ENCODE measurements at places on chromosomes 4 and X.

DNA sequence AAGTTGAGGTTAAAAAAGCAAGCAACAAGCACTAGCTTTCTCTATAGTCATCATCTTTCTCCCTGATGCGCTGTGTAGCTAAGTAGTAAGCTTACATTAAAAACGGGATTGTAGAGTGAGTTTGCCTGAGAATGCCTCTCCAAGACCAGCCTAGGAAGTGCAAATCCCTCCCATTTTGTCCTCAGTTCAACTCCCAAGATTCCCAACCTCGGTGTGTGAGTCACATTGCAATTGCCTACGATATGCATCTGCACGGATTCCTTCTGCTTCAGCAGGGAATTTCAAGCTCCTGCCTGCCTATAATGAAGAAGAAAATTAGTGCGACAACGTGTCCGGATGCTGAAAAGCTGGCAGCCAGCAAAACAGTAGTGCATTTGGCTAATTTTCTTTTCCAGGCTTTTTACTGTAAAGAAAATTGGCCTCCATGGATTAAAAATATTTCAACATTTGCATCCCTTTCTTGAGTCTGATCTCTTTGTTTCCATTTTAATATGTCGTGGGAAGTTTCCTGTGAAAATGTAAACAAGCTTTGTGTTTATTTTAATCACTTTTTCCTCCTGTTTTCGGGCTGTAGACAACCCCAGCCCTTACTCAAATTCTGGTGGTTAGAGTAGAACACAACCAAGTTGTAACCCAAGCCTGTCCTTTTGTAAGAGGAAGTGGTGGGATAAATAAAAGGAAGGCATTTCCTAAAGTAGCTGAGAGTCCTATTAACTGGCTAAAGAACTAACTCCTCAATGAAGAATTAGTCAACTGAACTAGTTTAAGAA is 58.4 kb upstream of the TET2 start:
- no peak for DNase-seq

- no peak for DNase-seq
These were observed 101.9 kb downstream of the RASL11B start for GRCh38 chr4:52964011-52964410.

GRCh38 chr4:122762520-122762919 is 30.0 kb downstream of the BBS12 start:
- no peak for DNase-seq

DNA sequence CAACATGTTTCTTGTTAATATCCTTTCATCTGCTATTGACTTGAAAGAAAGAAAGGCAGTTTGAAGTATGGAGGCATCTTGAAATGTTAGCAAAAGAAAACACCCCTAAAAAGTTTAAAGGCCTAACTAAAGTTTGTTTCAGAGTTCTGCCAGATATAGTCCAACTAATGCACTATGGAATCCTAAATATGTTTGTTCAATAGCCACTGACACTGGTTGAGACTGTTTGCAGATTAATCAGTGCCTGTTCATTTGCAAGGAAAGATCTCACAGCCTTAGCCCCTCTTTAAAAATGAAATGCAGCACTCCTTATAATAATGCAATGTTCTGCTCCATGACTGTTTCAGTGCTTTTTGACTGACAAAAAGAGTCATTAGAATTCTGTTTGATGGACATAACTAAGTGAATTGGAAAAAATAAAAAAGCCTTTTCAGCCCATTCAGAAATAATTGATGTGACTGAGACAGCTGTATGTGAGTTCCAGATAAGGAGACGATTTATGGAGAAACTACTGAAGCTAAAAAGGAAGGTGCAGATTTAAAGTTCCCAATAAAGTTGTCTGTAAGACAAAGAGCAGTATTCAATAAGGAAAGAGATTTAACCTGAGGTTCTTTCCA is 192.0 kb downstream of the PCDH7 start:
- no peak for DNase-seq

DNA sequence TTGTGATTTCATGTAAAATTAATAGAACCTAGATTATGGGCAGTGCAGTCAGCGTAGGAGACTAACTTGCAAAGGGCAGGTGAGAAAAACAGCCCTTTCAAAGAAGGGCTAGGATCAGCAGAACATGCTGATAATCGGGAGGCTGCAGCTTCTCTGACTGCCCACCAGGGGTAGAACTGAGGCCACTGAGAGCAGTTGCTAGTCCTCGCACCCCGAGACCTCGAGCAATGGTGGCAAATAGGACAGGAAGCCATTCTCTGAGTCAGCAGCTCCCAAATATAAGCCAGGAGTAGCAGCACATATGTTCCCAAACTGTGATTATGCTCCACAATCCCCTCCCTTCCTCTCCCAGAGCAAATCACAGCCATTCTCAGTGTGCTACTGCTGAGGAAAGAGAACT is 186.5 kb downstream of the MSL3 start:
- DNase-seq: no peak

DNA sequence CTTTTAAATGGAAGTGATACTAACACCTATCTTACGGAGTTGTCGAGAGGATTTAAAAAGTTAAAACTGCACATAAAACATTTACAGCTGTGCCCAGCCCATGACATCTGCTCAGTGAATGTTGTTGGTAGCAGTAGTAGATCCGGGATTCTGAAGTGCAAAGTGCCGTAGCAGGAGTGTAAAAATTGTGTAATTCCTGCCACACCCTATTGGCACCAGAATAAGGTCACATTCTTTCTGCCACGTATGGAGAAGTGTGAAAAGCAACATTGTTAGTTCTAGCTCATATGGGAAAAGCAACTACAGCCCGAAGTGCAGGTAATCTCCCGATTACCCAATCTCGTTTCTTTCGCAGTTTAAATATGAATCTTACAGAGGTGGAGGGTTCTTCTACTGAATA is 31.2 kb downstream of the PRIMPOL start:
- DNase-seq: no peak

DNA sequence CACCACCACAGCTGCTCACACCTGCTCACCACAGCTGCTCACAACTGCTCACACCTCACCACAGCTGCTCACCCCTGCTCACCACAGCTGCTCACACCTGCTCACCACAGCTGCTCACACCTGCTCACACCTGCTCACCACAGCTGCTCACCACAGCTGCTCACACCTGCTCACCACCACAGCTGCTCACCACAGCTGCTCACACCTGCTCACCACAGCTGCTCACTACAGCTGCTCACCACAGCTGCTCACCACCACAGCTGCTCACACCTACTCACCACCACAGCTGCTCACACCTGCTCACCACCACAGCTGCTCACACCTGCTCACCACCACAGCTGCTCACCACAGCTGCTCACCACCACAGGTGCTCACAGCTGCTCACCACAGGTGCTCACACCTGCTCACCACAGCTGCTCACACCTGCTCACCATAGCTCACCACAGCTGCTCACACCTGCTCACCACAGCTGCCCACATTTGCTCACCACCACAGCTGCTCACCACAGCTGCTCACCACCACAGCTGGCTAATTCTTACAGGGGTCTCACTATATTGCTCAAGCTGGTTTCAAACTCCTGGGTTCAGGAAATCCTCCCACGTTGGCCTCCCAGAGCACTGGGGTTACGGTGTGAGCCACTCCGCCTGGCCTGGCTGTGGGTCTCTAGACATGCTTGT is 30.4 kb upstream of the CPLX1 start:
- no peak for DNase-seq

GRCh38 chrX:142036116-142036515 is 132.4 kb downstream of the MAGEC1 start:
- DNase-seq: no peak

DNA sequence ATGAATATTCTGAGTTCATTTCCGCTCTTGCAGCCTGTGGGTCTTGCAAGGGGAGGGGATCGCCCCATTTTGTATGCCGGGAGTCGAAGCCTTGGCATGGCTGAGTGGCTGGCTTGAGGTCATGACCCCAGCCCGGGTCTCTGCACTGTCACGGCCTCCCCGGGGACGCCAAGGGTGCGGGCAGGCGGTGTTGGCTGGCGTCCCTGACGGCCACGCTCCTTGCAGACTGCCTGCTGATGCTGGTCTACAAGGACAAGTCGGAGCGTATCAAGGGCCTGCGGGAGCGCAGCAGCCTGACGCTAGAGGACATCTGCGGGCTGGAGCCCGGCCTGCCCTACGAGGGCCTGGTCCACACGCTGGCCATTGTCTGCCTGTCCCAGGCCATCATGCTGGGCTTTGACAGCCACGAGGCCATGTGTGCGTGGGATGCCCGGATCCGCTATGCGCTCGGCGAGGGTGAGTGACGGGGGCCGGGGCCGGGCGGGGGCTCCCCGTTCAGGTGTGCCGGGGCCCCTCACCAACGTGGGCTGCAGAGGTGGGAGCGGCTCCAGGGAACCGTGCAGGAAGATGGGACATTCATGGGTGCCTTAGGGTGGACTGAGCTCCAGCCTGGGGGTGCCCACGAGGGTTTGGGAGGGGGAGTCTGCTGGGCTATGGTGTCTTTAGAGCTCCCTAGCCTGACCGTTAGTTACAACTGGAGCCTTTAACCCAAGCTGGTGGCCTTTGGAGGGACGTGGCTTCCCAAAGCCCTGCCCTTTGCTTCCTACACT is 10.3 kb downstream of the DOK7 start:
- DNase-seq: no peak

DNA sequence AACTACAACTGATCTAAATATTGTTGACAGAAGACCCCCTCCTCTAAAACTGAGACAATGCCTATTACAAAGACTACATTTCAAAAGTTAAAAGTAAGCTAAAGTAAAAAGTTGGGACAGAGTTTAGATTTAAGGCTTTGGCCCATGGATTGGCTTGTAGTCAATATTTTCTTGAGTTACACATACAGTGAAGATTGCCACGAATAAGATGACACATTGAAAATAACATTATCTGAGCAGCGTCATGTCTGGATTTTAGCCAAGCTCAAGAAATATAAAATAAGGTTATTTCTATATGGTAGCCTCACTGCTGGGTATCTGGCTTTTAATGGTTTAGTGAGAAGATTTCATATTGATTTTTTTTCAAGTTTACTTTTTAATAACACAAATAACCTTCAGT is 266.2 kb upstream of the LDB2 start:
- DNase-seq: no peak

DNA sequence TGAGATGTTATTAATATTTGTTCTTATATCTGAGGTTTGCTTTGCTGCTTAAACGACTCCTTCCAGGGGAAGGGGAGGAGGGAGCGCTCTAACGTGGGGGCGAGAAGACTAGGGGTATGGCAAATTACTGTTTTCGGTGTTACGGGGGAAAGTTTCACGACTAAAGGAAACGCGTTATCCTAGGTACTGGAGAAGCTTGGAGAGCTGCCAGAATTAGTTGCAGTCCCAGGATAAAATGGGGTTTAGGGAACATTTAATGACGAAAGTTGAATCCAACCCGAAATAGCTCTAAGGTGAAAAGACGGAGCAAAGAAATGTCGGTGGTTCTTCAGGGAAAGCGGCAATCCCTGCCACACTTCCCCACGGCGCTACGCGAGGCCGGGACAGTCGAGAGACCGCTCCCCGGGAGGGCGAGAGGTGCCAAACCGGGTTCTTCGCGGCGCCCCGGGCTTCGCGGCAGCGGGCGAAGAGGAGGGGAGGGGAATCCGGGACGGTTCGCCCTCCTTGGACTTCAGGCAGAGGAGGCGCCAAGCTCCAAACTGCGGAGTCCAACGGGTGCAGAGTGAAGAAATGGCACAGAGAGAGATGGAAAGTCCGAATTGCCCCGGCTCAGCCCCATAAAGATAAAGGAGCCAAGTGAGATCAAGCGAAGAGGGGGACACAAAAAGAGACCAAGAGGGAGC is 724 bp downstream of the THOC2 start:
- DNase-seq: no peak

DNA sequence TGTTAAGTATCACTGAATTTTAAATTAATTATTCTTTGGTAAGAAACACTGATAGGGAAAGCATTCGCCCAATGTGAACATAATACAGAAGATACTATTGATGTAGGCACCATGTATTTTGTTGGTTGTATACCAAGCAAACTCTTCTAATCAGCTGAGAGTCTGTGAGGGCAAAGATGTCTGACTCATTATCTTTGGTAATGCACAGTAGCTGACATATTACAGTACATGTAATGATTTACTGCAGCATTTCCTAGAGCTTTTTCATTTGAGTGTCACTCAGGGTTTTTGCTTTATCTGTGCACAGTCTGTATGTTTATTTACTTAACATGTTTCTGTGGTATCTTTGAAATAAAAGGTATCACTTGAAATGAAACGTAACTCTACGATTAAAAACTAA is 49.2 kb downstream of the CENPVL3 start:
- DNase-seq: no peak

DNA sequence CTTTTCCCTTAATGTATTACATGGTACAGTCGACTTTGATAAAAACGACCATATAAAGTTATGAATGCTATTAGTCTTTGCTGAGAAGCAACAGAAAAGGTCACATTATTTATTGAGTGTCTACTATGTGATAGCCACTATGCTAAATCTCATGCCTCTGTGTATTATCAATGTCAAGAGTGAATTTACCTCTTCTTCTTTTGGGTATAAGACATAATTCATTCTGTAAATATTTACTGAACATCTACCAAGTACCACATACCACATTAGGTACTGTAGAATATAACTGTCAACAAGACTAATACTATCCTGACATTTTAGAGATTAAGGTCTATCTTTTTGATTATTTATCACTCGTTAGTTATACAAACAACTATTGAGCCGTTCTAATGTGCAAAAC is 268.7 kb upstream of the FTHL17 start:
- no peak for DNase-seq

- no peak for DNase-seq
These were observed 796.5 kb upstream of the SLIT2 start for GRCh38 chr4:19455196-19455595.

- DNase-seq: no peak
These were observed 439.5 kb upstream of the BOD1L1 start for GRCh38 chr4:14066979-14067378.

DNA sequence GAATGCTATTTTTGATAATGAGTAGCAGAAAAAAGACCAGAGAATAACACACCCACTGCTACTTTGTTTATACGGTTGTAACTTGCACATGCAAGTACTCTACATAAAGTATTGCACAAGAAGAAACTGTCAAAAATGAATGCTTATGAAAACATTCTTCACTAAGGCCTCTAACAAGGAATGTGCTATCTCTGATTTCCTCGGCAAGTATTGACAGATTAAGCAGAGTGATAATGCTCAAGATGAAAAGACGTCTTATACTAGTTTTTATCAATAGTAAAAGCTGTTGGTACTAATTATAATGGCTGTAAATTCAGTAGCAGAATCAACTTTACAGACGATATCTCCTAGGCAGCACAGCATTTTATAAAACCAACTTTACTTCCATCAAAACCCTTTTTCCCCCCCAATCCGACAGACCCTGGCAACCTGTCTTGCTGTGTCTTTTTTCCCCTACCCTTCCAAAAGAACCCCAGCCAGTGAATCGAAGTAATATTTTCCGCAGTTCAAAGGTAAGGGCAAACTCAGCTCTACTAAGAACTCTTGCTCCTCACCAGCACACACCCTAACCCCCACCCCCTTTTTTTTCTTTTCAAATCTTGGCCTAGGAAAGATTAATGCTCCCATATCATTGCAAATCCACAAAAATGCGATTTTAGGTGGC is 1.5 kb downstream of the FRYL start:
- no peak for DNase-seq
